CD4-positive, CD25-positive, alpha-beta regulatory T cell (primary cell): ENCODE measurements at places on chromosomes 3 and 15.
A peak's percentile ranks its signal among the peaks of the same experiment; 100 is the strongest.

DNA sequence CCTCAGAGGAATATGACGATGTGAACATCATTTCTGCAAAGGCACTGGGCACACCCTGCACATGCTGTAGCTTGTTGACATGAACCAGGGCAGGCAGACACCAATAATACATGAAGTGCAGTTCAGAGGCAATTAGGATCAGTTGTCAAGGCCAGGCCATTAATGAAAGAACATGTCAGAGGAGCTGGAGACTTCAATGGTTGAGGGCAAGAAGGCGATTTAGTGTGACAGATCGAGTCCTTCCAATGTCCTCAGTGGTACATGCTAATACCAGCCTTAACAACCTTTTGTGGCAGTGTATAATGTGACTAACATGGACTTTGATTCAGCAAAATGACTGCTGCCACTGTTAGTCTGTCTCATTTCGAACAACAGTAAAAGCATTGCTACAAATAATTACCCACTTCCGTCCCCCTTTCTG is 205.2 kb upstream of the NANOGP8 start:
- no peak for DNase-seq

GRCh38 chr3:151318991-151319390 is 2.4 kb upstream of the GPR87 start:
- DNase-seq: no peak

DNA sequence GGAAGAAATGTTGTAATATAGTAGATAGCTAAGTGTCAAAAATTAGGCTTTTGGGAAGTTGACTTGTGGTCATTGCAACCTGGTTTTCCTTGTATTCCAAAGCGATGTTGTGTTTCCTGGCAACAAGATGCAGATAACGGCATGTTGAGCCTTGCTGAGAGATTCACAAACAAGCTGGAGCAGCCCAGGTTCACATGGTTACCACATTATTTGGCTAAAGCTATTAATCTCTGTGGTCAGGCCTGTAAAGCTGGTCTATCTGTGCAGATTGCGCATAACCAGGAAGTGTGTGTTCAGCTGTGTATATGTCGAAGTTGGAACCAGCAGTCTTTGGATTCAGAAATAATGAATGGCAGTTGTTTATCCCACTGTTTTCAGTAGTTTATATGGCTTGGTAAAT is 6.6 kb downstream of the TIPARP start:
- no peak for DNase-seq

DNA sequence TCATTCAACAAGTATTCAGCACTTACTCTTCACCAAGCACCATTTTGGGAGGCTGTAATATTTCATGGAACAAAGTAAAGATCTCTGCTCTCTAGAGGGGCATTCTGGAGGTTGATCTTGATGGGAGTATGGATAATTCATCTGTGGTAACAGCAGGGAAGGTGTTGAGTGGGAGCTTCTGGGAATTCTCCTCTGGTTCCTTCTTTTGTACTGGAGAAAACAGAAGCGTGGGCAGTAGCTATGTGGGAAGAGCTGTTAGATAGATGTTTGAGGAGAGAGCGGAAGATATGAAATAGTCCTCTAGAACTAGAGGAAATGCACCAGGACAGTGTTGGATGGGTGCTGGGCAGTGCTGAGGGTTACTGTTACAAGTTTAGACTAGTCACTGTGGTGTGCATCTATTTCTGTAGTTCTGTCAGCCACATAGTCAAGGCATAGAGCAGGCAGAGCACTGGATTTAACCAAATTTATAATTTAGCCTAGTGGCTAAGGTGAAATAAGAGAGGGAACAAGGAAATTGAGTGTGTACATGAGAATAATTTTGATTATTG is 9.6 kb downstream of the NMD3 start:
- DNase-seq: no peak

- peak; percentile 75 for DNase-seq
Observed at GRCh38 chr15:72155635-72156616, 37.7 kb downstream of the SENP8 start.
